ENCODE measurements at places on chromosomes 7 and 10.

DNA sequence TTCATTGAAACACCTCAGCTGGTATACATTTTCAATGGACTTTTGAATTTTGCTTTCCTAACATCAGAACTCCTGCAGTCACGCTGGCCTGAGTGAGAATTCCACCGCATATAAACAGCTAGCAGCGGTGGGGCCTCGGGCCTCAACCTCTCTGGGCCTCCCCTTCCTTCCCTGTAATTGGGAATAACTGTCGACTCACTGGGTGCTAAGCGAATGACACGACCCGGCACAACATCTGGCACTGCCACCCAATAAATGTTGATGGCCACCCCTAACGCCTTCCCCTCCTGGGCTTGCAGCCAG, 670 bp downstream of the RCC1L start:
- no peak for DNase-seq

DNA sequence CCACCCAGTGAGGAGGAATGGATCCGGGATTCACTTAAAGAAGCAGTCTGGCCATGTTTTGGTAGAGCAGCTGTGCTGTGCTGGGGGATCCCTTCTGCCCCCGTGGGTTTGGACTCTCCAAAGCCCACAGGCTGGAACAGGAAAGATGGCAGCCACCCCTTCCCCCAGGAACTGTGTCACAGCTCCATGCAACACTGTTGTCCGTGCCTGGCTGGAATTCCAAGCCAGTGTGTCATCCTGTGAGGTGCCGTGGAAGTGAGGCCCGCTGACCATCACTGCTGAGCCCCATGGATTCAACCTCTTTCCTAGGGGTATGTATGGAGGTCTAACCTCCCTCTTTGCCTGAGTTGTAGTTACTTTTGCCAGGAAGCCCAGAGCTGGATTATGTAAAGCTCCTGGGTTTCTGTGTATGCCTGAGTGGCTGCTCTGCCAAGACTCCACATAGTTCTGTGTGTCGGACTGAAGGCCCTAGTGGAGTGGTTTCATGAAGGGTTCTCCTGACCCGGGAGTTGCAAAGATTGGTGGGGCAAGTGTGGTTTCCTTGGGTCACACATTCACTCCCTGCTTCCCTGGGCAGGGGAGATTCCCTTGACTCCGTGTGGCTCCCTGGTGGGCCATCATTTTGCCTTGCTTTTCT, 35.1 kb upstream of the PCGF5 start:
- DNase-seq, result peak; percentile 74

- DNase-seq, result no peak
These were observed 3.1 kb upstream of the CRTAC1 start for GRCh38 chr10:98033515-98033914.

GRCh38 chr10:2509081-2509531, 558.2 kb upstream of the PFKP start:
- peak; percentile 78 for DNase-seq

GRCh38 chr7:54995610-54996363, 23.0 kb upstream of the EGFR start:
- peak; percentile 99 for DNase-seq

GRCh38 chr7:801940-802381, 30.3 kb upstream of the SUN1 start:
- DNase-seq, result no peak

GRCh38 chr10:17406036-17406834, 48.2 kb downstream of the ST8SIA6 start:
- no peak for DNase-seq

GRCh38 chr10:62399211-62399610, 25.0 kb downstream of the ZNF365 start:
- peak; percentile 34 for DNase-seq

- DNase-seq, result no peak
These were observed 325.6 kb upstream of the KAT6B start for GRCh38 chr10:74500816-74501215.

DNA sequence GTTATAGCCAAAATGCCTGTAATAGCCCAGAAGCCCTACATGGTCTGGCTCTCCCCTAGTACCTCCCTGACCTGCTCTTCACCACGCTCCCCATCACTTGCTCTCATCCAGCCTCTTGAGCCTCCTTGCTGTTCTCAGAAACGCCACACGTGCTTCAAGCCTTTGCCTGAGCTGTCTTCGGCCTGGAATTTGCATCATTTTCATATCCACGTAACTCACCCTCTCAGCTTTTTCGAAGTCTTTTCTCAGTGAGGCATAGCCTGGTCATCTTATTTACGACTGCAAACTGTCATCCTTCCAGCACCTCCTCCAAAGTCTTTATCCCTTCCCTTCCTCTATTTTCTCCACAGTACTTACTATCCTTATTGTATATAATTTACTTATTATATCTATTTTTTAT, 151.0 kb upstream of the AHR start:
- DNase-seq, result no peak

- peak; percentile 28 for DNase-seq
These were observed 9.3 kb downstream of the KCNIP2 start for GRCh38 chr10:101834341-101834740.

DNA sequence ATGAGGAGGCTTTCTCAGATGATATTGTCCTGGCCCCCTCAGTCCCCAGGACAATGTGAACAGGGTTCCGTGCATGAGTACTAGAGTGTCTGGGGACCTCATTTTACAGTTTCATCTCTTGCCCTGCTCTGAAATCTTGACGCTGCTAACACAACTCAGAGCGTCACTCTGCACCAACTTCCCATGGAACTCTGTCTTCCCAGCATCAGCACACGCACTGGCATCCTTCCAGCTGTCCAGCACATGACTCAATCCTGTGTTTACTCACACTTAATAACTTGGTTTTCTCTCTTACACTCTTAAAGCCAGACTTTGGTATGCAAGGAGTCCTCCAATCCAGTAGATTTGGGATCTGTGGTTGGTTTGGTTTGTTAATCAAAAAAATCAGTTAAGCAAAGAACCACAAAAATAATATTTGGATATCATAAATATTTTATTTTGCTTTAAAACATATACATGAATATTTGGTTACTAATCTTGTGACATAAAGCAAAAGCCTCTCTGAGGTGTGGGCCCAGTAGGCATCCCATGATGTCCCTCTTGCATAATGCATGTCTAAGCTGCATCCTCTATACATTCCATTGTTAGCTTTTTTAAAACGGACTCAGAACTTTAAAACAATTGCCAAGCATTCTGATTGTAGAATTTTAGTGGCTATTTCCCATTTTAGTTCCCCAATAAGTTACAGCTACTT, 131.0 kb downstream of the CXCL12 start:
- peak; percentile 3 for DNase-seq

GRCh38 chr7:110168010-110168409, 922.9 kb upstream of the LRRN3 start:
- no peak for DNase-seq

DNA sequence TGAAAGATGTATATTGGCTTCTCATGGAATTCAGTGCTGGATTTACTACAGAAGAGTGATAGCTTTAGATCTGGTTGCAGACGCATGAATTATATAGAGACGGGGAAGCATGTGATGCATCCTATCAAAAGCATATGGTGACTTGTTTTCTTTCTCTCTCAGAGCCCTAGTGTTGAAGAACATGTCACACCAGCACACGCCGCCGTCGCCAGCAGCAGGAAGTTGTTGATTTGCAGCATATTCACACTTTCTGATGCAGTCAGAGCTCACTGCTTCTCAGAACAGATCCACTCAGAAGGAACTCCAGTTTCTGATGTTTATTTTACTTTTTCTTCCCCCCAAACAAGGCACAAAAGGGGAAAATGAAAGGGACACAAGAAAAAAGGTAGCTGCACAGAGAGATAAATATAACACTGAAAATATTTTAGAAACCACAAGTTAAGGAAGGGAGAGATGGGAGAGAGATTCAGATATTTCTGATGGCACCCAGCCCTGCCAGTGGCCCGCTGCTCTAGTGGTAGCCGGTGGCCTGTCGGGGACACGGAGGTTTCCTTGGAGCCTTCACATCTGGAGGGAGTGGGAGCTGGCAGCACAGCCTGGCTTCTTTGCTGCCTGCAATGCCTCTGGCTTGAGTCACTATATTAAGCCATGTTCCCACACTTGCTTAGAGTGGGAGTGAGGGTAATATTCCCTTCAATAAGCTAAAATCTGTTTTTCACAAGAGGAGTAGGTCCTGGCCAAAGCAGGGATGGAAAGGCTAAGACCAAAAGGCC, 123.2 kb downstream of the NRP1 start:
- no peak for DNase-seq

DNA sequence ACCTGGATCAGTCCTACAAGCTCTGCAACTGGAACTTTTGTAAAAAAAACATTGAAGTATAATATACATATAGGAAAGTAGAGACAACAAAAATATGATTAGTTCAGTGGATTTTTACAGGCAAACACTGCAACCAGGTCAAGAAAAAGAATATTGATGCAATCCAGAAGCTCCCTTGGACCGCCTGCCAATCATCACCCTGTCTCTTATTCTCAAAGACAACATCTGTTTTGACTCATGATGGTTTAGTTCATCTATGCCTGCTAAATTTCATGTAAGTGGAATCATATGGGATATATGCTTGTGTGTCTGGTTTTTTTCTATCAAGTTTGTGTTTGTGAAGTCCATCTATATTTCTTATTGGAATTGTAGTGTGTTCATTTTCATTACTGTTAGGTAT, 7.7 kb upstream of the HYCC1 start:
- DNase-seq, result no peak

GRCh38 chr10:26430641-26431163, 7.4 kb upstream of the APBB1IP start:
- no peak for DNase-seq

GRCh38 chr7:101155303-101155702, 1.0 kb downstream of the AP1S1 start:
- DNase-seq, result no peak

- no peak for DNase-seq
These were observed 316.0 kb downstream of the AGMO start for GRCh38 chr7:15245831-15246230.

DNA sequence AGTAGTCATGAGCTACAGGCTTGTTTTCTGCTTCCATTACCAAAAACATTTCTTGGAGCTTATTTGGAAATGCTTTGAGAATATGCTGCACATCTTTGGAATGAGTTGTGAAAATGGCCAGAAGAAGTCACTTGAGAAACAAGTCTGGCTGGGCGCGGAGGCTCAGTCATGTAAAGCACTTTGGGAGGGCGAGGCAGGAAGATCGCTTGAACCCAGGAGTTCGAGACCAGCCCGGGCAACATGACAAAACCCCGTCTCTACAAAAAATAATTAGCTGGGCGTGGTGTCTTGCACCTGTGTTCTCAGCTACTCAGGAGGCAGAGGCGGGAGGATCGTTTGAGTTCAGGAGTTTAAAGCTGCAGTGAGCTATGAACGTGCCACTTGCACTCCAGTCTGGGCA, 882 bp upstream of the CHCHD1 start:
- no peak for DNase-seq

GRCh38 chr10:120421250-120421649, 35.8 kb upstream of the PLPP4 start:
- no peak for DNase-seq

DNA sequence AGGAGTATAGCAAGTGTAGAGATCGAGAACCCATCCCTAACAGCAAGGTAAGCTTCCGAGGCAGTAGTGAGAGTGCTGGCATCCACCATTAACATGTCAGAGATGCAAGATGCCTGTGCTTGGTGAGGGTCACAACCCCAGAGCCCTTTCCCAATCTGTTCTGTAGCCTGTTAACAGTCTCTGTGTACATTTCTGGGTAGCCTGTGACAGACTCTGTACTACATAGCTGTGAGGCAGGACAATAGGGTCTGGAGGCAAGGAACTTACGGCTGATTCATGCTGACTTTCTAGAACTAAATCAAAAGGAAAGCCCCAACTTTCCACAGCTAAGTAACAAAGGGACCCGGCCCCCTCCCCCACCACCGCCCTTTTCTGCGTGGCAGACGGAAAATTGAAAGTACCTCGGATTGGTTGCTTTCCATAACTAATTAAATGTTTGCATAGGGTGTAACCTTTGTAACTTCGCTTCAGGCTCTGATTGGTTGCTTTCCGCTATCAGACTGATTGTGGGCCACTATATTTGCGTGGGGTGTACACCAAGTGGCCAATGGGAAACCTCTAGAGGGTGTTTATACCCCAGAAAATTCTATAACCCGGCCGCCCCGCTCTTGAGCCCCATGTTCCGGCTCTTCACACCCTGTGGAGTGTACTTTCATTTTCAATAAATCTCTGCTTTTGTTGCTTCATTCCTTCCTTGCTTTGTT, 1.4 kb upstream of the TMEM168 start:
- DNase-seq, result no peak

DNA sequence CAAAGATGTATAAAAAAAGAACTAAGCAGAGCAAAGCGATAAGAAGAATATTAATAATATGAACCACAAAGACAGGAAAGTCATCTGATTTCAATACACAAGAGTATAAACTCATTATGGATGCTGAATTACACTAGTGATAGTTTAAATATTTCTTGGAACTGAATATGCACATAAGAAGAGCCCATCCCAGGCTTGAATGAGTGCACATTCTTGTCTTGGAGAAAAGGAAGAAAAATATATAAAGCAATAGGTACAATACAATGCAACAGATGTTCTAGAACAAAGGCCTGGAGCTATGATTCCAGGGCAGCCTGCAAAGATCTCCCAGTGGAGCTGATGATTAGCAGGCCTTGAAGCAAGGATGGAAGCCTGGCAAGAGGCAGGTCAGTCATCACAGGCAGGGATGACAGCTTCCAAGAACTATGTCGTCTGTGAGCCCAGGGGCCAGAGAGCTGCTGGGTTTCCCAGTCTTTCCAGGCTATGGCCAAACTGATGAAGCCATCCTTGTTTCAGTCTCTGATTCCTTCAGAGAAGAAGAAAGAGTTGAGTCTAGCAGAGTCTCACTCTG, 277.6 kb downstream of the KCNMA1 start:
- DNase-seq, result no peak

DNA sequence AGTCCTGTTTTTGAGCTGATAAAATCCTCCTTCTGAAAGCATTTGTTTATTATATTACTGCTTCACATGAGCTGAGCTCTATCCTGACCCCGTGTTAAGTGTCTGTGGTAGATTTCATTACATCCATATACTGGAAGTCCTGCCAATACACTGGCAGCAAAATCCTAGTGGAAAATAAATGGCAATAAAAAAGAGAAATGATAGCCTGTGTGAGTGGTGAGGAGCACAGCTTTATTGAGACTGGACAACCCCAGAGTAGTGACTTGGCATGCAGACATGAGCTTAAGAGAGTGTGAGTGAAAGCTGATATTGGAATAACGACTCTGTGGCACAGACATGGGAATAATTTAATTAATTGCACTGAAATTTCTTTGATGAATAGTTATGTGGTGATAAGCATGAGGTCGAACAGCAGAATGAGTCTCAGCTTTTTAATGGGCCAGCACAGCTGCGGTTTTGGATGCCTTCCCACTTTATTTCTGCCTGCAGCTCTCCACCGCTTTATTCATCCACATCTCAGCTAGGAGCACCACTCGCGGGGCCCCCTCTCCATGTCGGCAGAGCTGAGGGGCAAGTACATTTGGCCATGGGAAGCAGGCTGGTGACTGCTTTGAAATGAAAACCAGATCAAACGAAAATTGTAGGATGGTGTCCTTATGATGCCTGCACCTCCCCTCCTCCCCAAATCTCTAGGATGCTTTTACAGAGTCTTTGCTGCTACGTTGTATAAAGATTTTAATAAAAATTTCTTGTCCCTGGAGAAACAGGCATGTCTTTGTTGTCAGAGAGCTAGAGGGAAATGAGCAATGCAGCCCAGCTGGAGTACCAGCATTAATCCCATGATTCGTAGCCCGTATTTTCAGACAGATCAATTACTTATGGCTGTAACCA, 494.3 kb downstream of the AUTS2 start:
- peak; percentile 33 for DNase-seq

- peak; percentile 51 for DNase-seq
These were observed 81.0 kb downstream of the PPP1R3C start for GRCh38 chr10:91551856-91552255.
